Left forelimb (tissue), 1 donor: ENCODE measurements at places on chromosomes 12 and 14.

DNA sequence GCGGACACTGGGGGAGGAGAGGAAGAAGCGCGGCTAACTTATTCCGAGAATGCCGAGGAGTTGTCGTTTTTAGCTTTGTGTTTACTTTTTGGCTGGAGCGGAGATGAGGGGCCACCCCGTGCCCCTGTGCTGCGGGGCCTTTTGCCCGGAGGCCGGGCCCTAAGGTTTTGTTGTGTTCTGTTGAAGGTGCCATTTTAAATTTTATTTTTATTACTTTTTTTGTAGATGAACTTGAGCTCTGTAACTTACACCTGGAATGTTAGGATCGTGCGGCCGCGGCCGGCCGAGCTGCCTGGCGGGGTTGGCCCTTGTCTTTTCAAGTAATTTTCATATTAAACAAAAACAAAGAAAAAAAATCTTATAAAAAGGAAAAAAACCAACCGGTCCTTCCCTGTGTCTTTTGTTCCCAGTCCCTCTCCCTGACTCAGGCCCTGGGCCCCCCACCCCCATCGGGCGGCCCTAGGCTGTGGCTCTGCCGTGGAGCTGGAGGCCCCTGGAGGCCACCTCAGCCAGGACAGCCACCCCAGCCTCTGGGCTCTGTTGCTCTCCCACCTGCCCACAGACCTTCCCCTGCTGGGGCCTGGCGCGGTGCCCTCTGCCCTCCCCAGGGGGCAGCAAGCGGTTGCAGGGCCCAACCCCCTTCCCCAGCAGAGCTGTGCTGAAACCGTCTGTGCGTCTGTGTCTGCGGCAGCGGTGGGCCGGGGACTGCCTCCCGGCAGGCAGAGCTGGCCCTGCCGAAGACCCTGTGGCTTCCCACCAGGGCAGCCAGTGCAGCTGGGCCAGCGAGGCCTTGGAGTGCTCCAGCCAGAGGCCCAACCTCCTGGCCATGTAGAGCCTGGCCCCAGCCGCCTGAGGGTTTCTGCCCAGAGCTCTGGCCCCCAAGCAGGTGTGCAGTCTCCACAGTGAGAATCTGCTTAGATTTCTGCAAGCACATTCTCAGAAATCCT is 4.0 kb upstream of the CRIP2 start:
- no peak for DNase-seq

GRCh38 chr12:58765653-58766512 is 154.4 kb downstream of the LRIG3 start:
- DNase-seq = no peak

GRCh38 chr12:34526946-34527345 is 504.6 kb downstream of the ALG10 start:
- DNase-seq = no peak

DNA sequence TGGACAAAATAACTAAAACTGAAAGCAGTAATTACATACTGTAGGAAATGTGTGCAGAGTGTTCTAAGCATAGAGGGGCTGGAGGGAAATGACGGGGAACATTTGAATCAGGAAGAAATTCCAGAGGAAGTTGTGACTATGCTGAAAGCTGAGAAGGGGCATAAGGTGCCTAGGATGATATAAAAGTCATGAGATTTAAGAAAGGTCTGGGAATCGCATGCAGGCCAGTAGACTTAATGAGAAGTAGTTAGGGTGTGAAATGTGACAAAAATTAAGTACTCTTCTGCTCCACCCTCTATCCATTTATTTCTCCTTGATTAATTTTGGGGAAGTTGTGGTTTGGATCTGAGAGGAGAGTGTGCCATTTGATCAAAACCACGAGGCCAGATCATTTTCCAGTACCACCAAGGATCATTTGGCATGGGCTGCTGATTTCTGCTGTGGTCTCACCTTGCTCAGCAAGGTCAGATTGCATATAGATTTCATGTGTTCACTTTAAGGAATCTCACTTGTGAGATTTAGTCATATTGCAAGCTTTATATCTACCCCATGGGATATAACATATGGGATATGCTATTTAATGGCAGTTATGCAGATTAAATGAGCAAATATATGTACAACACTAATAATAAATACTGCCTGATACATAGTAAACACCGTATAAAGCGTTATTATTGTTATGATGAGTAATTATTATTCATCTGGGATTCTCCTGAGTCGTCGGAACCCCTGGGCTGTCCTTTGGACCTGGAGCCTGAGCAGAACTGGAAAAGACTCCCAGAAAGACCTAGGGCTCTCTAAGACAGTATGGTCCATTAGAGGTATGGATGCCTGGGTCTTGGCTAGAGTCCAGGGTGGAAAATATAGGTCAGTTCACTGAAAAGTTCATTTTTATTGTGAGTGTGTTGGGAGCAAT is 72.3 kb downstream of the SRGAP1 start:
- no peak for DNase-seq

- DNase-seq = no peak
Measured at GRCh38 chr12:124543590-124544310, 23.7 kb downstream of the NCOR2 start.

DNA sequence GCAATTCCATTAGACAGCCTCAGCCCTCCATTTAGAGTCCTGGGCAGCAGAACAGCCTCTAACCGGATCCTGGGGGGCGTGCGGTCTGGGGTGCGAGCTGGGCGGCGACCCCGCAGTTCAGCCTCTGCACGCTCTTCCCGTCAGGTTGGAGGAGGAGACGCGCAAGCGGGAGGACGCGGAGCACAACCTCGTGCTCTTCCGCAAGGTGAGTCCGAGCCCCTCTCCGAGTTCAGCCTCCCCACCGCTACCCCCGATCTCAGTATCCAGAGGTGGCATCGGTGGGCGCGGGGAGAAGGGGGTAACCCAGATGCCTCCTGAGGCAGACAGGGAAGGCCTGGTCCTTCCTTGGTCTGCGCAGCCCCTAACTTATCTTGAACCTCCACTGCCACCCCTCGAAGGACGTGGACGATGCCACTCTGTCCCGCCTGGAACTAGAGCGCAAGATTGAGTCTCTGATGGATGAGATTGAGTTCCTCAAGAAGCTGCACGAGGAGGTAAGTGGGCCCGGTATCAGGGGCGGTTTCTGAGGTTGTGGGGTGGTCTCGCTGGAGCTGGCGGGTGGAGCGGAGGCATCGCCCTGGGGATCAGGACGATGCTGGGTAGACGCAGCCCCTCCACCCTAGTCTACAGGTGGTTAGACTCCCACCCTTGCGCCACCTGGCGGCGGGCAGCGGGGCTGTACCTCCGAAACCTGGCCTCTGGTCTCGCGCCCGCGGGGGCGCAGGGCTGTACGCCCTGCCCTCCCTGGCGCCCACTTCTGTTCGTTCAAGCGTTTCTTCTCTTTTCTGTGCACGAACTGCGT is 1.3 kb downstream of the PRPH start:
- no peak for DNase-seq

GRCh38 chr12:12999271-12999958 is 650 bp downstream of the HEBP1 start:
- DNase-seq = no peak

- no peak for DNase-seq
Measured at GRCh38 chr12:131795064-131795463, 33.1 kb upstream of the MMP17 start.

GRCh38 chr14:56273155-56273554 is 154.9 kb downstream of the PELI2 start:
- no peak for DNase-seq

GRCh38 chr12:32611986-32612385 is 67.1 kb upstream of the DNM1L start:
- no peak for DNase-seq

GRCh38 chr14:52883658-52884057 is 67.2 kb downstream of the FERMT2 start:
- DNase-seq = no peak

- DNase-seq = no peak
Measured at GRCh38 chr14:70392676-70393075, 24.2 kb downstream of the SYNJ2BP start.

DNA sequence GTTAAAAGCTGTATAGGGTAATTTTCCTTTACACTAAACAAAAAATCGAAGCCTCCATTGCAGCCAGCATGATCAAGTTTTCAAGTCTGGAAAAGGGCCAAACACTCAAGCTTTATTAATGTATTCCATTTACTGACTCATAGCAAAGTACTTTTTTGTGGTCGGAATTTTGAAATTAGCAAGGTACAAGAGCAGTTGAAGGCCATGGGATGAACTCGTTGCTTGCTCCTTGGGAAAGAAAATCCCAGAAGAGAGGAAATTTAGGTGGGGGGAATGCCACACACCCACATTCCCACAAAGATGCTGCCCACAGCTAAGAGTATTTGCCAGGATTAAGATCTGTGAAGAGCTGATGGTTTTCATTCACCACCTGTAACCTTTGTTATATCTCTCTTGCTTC is 333.7 kb downstream of the EGLN3 start:
- no peak for DNase-seq

GRCh38 chr14:23186913-23187654 is 3.6 kb upstream of the SLC7A8 start:
- DNase-seq = no peak

- no peak for DNase-seq
Measured at GRCh38 chr14:52012635-52013034, 23.3 kb downstream of the RTRAF start.

- DNase-seq = no peak
Measured at GRCh38 chr12:121845701-121846100, 13.0 kb downstream of the HPD start.

DNA sequence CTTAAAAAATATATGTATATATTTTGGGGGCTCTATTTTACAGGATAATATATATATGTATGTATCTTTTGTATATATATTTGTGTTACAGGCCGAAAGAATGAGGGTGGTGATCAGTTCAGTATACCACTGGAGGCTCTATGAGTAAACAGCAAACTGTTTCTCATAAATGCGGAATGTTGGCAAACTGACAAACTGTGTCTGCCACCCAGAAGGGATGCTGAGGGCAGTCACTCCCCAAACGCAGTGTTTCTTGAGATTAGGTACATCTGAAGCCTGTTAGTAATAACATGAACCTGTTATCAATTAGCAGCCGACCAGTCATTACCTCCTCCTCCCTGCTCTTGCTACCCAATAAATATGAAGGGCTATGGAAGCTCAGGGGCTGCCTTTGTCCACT is 20.8 kb downstream of the TNFAIP2 start:
- no peak for DNase-seq

GRCh38 chr14:100106250-100107112 is 41.3 kb downstream of the EVL start:
- no peak for DNase-seq

DNA sequence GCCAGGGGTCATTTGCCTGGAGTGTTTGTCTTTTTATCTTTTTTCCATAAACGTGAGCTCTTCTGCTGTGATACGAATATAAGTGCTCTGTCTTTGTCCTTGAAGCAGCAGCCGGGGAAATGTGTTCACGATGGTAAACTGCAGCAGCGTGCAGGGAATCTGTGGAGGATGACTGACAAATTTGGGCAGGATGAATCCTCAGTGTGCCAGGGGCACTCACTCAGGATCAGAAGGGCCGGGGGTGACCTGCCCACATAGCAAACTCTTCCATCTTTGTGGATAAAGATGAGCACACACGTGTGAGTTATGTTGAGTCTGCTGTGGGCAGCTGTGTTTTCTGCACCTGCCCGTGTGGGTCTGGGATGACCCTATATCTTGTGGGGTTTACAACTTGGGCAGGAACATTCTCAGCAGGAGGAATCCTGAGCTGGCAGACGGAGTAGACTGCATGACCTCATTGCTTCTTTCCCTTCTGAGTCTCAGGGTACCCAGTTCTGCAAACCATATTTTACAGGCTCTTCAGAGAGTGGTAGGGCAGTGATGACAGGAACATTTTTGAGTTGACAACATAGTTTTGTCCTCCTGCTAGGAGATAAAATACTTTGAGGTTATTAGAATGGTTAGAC is 711 bp downstream of the ANO4 start:
- DNase-seq = no peak

DNA sequence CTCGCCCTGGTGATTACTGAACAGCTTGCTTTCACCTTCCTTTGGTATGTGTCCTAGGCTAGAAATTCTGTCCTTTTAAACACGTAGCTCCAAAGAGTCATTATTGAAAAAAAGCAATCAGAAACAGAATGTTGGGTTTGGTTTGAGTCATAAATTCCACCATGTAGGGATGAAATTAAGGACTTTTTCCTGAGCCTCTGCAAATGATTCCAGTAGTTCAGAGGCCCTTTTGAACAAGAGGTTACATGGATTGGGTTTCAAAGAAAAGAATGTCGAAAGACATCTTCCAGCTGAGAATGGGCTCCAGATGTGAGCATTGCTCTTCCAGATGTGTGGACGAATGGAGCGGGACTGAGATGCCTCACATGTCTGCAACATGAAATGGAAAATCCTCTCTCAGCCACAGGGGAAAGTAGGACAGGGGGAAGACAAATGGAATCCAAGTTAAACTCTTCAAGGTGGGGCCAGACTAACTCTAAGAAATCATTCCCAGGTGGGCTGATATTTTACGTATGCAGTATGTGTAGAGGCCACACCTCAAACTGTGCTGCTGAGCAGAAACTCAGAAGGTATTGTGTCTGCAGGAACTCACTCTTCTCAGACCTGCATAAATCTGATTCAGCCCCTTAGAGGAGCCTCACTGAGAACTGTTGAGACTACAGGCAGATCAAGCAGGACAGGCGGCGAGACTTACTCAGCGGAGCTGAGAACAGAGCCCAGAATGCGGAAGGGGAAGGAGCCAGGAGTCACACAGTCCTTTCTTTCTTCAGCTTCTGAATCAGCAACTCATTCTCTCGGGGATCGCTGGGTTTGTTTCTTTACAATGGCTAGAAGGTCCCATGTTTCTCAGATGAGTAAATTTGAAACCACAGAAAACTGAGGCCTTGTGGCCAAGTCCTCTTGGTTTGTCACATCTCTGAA is 23.3 kb upstream of the EMP1 start:
- peak; percentile 79 for DNase-seq

DNA sequence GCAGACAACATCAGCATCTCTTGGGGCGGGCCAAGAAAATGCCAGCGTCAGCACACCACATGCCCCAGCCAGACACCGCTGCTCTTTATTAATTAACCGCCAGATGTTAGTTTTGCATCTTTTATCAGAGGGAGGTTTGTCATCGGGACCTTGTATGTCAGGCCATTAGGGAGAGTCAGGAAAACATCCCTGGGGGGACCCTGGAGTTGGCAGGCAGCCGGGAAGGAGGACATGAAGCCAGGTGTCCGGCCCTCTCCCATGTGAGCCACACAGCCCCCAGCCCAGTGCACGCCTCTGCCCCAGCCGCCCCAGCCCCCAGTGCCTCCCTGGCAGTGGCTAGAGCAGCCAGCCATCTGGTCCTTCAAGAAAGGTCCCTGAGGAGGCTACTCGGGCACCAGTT is 56.9 kb upstream of the FAM222A start:
- no peak for DNase-seq

DNA sequence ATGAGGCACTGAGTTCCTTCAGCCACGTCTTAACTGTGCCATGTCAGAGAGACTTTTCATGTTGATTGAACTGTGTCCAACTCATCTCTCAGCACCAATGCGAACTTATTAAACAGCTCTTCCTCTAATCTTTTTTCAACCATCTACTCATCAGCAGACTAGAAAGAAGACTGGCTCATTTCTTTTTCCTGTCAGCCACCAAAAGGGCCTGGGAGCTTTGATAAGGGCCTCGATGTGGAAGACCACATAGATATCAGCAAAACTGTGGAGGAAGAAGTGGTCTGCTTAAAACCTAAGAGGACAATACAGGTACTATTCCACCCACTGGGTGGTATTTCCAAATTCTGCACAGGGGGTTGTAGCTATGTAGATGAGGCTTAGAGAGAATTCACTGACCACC is 3.6 kb upstream of the PLXNC1 start:
- DNase-seq = no peak

- DNase-seq = no peak
Measured at GRCh38 chr12:77023501-77023900, 41.9 kb downstream of the E2F7 start.
